ENCODE measurements at places on chromosomes 13 and 19. TPM values are rescaled to one million over a fixed set of nuclear protein-coding genes. Genes with fewer than 3 reads are reported as not detected.

ERCC2 gene
- total RNA-seq = 18.1 TPM

FARP1 gene
- total RNA-seq = 2.2 TPM

C19orf73 gene
- total RNA-seq = 0.95 TPM

PRR19 gene
- total RNA-seq = 1.0 TPM

- no peaks in the 10 kb centered on the region for H3K36me3 ChIP-seq
- no peak overlapping the region for H3K27ac ChIP-seq
- peaks cover 4% of the 10 kb centered on the region for H3K27me3 ChIP-seq
- no peak for DNase-seq
- no peak overlapping the region for H3K4me3 ChIP-seq
These were observed 382.8 kb downstream of the TSHZ3 start for GRCh38 chr19:30966486-30966885.

All from natural killer cell treated with Interleukin-12 subunit alpha and Interleukin-12 subunit beta and Interleukin-15 and Interleukin-18, amount 100 ng/mL, for 72 hours (primary cell).